ENCODE measurements at places on chromosomes 12 and 14.

DNA sequence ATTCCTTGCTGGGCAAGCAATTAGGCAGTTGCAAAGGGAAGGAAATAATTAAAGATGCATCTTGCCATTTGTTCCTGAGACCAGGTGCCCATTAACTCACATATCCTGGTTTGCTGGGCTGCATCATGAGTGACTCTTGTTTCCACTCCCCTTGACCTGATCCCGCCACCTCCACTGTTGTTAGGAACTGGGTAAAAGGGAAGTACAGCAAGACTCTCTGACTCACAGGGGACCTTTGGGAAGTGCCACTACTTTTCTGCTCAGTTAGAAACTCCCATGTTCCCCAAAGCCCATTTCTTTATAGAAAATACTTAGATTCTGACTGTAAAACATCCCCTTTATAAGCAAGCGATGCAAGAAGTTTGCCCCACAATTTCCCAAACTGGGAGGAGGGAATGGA, 186.0 kb upstream of the BCL2L14 start:
- DNase-seq, result no peak

- no peak for DNase-seq
These were observed 23.4 kb downstream of the DLK1 start for GRCh38 chr14:100749967-100750597.

DNA sequence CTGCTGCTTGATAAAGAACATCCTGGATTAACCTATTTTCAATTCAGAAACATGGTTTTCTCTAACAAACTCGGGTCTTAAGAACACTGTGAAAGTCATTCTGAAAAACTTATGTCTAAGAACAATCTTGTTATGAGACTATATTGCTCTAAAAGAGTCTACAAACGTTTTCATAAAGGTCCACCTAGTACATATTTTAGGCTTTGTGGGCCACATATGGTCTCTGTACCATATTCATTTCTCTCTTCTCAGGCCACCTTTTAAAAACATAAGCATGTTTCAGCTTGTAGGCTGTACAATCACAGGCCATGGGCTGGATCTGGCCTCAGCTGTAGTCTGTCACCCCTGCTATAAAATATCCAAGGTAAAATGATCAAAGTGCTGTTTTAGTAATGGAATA, 39.9 kb downstream of the PPP4R3A start:
- no peak for DNase-seq

- no peak for DNase-seq
These were observed 43.5 kb upstream of the PRKD1 start for GRCh38 chr14:29971101-29971500.

GRCh38 chr14:80468331-80469122, 257.2 kb upstream of the DIO2 start:
- no peak for DNase-seq

GRCh38 chr14:49882826-49883694, 9.8 kb upstream of the ARF6 start:
- no peak for DNase-seq

- no peak for DNase-seq
These were observed 160.9 kb downstream of the EPS8 start for GRCh38 chr12:15627995-15628945.

- peak; percentile 83 for DNase-seq
These were observed at the start of gene SLC25A21 for GRCh38 chr14:37172024-37172869. SLC25A21 (minus strand) TSS chr14:37172606.

- DNase-seq, result no peak
These were observed 290.5 kb downstream of the TMEM132D start for GRCh38 chr12:129613314-129613713.

DNA sequence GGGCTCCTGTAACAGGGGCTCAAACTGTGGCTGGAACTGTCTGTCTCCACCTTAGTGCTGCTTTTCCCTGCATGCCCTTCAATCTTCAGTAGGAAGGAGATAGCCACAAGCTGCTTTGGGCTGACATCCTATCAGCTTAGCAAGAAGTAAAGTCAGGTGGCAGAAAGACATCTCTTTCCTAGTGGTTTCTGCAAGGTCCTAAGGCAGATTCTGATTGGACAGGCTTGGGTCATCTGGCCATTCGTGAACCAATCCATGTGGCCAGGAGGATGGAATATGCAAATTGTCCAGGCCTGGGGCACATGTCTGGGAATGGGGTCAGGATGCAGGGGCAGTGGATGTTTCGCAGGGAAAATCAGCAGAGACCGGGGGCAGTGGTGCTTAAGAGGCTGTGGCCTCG, 5.2 kb downstream of the RITA1 start:
- DNase-seq, result no peak

- DNase-seq, result no peak
These were observed 4.5 kb upstream of the OR11H6 start for GRCh38 chr14:20219033-20219432.

- DNase-seq, result no peak
These were observed 78.3 kb upstream of the BDKRB2 start for GRCh38 chr14:96126339-96126782.

GRCh38 chr12:112602150-112602549, 183.4 kb downstream of the PTPN11 start:
- DNase-seq, result peak; percentile 3

DNA sequence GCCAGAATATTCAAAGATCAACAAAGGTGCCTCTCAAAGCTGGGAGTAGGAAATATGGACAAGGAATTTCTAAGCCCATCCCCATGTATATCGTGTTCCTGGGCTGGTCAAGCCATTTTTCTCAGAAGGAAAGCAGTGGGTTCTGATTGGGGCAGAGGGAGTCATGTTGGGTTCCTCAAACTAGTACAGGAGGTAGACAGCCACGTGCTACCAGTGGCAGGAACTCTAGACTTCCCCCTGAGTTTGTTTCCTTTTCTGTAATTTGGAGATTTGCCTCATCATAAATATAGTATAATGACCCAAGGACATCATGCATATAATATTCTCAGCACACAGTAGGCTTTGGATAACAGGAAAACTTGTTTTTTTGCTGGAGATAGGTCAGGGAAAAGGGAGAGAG, 16.4 kb upstream of the PLEKHH1 start:
- DNase-seq, result no peak

GRCh38 chr12:53128780-53129569, 25.7 kb downstream of the SOAT2 start:
- DNase-seq, result no peak

DNA sequence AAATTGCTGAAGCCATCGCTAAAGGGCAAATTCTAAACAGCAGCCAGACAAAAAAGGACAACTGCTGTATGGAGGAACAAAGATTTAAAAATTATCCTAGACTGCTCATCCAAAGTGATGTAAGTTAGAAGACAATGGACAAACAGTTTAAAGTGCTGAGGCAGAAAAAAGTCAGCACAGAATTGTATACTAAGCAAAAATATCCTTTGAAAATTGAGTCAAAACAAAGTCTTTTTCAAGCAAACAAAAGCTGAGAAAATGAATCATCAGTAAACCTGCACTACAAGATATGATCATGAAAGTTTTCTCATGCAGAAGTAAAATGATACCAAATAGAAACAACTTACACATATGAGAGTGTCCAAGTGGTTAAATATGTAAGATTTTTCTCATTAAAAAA, 43.6 kb downstream of the EML5 start:
- no peak for DNase-seq

GRCh38 chr12:40351976-40352375, 127.2 kb downstream of the LRRK2 start:
- no peak for DNase-seq

- DNase-seq, result no peak
These were observed 2.2 kb downstream of the ATP23 start for GRCh38 chr12:57943438-57944080.

GRCh38 chr14:75339059-75339458, 60.4 kb downstream of the FOS start:
- DNase-seq, result no peak

DNA sequence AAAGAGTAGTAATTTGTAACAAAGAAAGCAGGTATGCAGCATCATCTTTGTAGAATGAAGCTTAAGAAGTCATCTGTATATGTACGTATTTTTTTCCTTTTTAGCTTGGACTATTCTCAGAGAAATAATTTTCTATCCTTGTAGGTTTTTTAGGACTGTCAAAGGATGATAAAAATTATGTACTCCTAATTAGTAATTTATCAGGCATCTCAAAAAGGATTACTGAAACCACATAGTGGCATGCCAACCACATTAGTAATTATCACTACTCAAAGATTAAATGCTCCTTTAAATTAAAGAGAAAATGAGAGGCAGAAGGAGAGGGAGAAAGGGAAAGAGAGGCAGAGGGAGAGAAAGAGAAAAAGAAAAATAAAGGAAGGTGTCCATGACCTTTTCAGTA, 17.3 kb downstream of the TTC8 start:
- DNase-seq, result no peak

DNA sequence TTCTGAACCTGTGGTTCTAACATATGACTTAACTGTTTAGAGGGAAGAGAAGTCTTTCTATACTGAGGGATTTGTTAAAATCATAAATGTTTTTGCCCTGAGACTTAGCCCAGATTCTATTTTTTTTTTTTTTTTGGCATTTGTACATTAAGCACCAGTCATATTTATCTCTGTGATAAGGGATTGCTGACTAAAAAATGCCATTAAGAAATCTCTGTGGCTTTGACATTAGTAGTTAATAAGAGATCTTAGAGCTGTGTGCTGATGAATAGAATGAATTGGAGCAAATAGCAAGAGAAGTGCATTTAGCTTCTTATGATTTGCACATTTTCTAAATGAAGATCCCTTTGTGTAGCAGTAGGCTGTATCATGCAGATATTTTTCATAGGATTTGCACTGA, 32.5 kb downstream of the NFYB start:
- DNase-seq, result no peak

DNA sequence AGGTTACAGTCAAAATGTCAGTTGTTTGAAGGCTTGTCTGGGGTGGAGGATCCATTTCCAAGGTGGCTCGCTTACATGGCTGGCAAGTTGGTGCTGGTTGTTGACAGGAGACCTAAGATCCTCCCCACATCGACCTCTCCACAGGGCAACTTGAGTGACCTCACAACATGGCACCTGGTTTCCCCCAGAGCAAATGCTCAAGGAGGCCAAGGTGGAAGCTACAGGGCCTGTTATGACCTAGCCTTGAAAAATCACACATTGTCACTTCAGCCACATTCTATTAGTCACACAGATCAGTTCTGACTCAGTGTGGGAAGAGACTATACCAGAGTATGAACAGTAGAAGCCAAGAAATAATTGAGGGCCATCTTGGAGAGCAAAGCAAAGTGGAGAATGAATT, 11.3 kb upstream of the GNG2 start:
- no peak for DNase-seq

- no peak for DNase-seq
These were observed 168.1 kb upstream of the DAAM1 start for GRCh38 chr14:59020382-59020781.

- DNase-seq, result no peak
These were observed 2.0 kb upstream of the GAPDH start for GRCh38 chr12:6532051-6532926.

DNA sequence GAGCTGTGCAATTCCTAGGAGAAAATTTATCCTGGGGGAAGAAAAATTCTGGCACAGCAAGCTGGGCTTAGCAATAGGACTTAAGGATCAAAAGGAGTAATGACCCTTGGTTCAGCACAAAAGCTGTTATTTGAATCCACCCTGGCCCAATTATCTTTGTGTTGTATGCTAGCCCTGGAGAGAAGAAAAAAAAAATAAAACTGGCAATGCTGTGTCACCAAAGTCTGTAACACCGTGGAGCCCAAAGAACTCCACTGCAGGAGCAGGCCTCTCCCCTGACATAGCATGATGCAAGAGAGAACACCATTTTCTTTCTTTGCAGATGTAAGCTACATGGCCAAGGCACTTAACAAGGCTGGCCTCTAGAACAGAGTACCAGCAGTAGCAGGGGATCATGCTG, 63.0 kb upstream of the ARHGAP5 start:
- no peak for DNase-seq

- no peak for DNase-seq
These were observed 143.5 kb downstream of the SLC5A8 start for GRCh38 chr12:101066489-101066888.

GRCh38 chr14:35897616-35898111, 71.5 kb downstream of the BRMS1L start:
- DNase-seq, result no peak

GRCh38 chr12:122346054-122346453, 76.4 kb downstream of the CLIP1 start:
- DNase-seq, result no peak

DNA sequence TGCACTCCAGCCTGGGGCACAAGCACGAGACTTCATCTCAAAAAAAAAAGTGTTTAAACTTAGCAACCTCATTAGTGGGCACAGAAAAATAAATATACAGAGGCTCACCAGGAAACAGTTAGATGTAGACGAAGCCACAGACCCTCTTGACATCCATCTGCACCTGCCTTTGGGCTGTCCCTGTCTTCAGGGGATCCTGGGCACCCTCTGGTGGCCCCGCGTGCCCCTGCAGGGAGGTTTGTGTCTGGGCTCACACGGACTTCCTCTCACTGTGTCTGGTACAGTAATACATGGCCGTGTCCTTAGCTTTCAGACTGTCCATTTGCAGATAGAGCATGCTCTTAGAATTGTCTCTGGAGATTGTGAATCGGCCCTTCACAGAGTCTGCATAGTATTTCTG, 916.5 kb downstream of the TMEM121 start:
- no peak for DNase-seq

- DNase-seq, result no peak
These were observed 717.5 kb downstream of the RERGL start for GRCh38 chr12:17372508-17372907.

DNA sequence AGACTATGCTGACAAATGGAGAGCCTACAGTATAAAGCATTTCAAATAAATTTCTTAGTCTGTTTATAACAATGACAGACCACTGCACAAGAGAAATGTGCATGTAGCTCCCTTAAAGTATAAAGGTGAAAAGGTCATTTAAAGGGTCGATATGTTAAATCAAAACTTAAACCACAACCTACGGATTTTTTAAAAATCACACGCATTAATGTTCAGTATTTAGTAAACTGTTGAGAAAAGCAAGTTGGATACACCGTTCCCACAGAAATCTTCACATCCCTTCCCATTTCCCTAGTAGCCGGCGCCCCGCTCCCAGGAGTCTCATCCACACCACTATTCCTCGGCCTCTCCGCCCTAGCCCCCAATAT, 614 bp downstream of the FKBP3 start:
- DNase-seq, result no peak

DNA sequence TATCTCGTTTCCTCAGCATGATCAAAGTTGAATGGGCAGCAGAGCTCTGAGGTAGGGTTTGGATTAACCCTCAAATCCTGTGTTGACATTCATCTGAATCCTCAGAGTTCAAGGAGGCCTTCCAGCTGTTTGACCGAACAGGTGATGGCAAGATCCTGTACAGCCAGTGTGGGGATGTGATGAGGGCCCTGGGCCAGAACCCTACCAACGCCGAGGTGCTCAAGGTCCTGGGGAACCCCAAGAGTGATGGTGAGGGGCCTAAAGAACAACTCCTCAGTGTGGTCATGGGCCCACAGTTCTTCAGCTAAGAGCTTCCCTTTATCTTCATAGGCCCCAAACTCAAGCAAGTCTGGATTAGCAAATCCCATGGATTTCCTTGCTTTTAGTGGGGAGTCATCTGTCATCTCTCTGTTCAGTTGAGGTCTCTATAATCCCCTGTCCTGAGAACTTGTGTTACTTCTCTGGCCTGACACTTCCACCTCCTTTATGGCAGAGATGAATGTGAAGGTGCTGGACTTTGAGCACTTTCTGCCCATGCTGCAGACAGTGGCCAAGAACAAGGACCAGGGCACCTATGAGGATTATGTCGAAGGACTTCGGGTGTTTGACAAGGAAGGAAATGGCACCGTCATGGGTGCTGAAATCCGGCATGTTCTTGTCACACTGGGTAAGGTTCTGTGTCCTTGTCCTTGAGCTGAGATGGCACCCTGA, 1.5 kb downstream of the MYL6 start:
- no peak for DNase-seq

- no peak for DNase-seq
These were observed 498 bp downstream of the RACGAP1 start for GRCh38 chr12:50024805-50025186.

GRCh38 chr12:11787933-11788849, 138.7 kb downstream of the ETV6 start:
- no peak for DNase-seq
